ENCODE measurements at places on chromosomes 3 and 15. TPM values are rescaled to one million over a fixed set of nuclear protein-coding genes. Genes with fewer than 3 reads are reported as not detected.

The CLRN1 gene
- polyA plus RNA-seq: not detected

The SERINC4 gene
- polyA plus RNA-seq: 0.05 TPM

The C3orf20 gene
- not detected for polyA plus RNA-seq

GRCh38 chr15:38624244-38625205 is 59.9 kb upstream of the RASGRP1 start:
- DNase-seq: no peak
- H3K4me3 ChIP-seq: no peak overlapping the region
- H3K27me3 ChIP-seq: peaks cover 20% of the 10 kb centered on the region
- no peaks in the 10 kb centered on the region for H3K36me3 ChIP-seq
- no peaks in the 10 kb centered on the region for H3K4me1 ChIP-seq

DNA sequence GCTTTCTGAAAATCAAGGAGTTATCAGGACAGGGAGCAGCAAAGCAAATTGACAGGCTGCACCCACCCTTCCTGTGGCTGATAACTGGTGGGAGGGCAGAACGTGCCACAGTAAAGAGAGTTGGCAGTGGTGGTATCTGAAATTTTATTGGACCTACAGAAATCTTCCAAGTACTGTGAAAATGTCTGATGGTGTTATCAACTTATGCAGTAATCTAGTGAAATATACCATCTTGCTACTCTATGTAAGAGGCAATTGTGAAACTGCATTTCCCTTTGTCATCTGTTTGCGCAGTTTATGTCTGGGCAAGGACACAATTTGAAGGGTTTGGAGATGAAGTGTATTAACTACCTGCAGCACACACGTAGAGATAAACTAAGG is 1.5 kb downstream of the PLCL2 start:
- DNase-seq: no peak
- peak overlapping the region; percentile 77 for H3K4me3 ChIP-seq
- H3K27me3 ChIP-seq: no peaks in the 10 kb centered on the region
- H3K27ac ChIP-seq: no peak overlapping the region

DNA sequence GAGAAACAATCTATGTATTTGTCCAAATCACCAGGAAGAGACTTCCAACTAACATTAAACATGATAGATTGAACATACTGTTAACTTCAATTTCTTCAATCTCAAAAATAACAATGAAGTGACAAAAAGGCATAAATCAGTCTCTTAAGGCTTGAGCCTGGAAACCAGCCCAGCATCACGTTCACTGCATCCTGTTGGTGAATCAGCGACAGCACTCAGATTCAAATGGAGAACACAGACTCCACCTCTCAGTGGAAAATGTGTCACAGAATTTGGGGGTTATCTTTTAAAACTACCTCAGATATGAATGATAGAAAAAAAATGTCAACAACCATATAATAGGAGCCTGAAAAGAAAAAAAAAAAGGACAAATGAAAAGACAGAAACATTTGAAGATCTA is 212.0 kb downstream of the MINAR1 start:
- no peak overlapping the region for H3K27ac ChIP-seq
- H3K4me1 ChIP-seq: 0 out of 2 replicates have a peak, but pooled peaks cover 7% of the 10 kb centered on the region
- no peaks in the 10 kb centered on the region for H3K27me3 ChIP-seq
- DNase-seq: no peak

- no peaks in the 10 kb centered on the region for H3K27me3 ChIP-seq
- no peak overlapping the region for H3K4me3 ChIP-seq
- H3K36me3 ChIP-seq: peaks cover 10% of the 10 kb centered on the region
- peaks cover 26% of the 10 kb centered on the region for H3K4me1 ChIP-seq
Observed at GRCh38 chr3:50294492-50295403, 2.5 kb upstream of the IFRD2 start.

GRCh38 chr3:123085293-123085931 is 18.6 kb downstream of the PDIA5 start:
- no peaks in the 10 kb centered on the region for H3K36me3 ChIP-seq
- peak; percentile 68 for DNase-seq
- no peak overlapping the region for H3K4me3 ChIP-seq
- H3K4me1 ChIP-seq: peaks cover 40% of the 10 kb centered on the region

DNA sequence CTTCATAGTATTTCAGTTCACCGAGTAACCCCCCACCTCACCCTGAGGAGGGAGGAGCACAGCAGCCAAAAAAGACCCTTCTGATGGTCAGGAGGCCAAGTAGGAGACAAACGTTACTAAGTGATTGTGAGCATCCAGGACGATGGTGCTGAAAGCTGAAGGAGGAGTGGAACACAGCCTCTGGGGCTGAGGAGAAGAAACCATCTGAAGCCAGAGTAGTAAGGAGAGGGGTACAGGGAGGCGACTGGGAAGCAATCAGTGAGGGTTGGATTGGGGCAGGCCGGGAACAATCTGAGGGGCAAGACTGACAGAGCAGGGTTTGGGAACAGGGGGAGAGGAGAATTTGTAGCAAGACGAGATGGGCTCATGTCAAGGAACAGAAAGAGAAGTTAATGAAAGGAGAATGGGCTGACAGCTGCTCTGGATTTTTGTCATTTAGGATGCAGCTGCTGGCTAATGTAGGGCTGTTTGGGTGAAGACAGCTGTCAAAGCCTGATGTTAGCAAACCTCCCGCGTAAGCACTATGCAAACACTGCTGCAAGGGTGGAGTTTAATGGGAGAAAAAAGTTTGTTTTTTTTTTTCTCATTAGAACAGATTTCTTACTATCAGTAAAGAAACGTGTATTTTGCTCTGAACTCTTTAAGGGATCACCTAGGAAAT is 622.2 kb downstream of the EDEM1 start:
- no peaks in the 10 kb centered on the region for H3K27me3 ChIP-seq
- no peak for DNase-seq
- H3K4me1 ChIP-seq: no peaks in the 10 kb centered on the region
- no peaks in the 10 kb centered on the region for H3K36me3 ChIP-seq

DNA sequence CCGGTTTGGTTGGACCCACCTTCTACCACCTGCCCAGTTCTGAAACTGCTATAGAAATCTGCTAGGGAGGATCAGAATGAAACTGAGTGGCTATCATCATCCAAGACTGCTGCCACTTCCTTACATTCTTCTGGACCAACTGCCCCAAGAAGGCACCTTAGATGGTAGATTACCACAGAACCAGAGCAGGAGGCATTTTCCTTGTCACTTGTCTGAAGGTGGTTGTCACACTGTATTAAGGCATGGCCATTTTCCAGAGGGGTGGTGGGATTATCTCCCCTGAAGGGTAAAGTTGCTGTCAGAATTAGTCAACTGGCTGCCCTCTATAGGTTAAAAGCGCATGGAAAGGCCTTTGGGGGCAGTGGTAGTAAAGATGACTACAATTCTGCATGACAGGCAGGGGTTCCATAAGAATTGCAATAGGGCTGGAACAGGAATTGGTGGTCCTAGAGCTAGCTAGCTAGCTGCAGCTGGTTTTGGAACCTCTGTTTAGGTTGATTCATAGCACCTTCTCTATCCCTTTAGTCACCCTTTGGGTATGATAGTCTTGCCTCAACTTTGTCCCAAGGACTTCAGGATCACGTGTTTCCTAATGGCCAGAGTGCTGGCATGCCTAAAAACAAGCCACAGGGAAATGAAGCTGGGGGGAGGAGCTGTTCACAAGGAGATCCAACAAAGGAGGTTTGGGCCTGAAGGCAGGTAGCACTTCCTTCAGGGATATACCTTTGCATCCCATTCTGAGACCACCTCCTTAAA is 4.8 kb upstream of the CSPG5 start:
- DNase-seq: no peak
- H3K4me3 ChIP-seq: no peak overlapping the region
- H3K4me1 ChIP-seq: peaks cover 8% of the 10 kb centered on the region
- H3K27ac ChIP-seq: no peak overlapping the region
- H3K36me3 ChIP-seq: peaks cover 29% of the 10 kb centered on the region
- peaks cover 7% of the 10 kb centered on the region for H3K27me3 ChIP-seq

DNA sequence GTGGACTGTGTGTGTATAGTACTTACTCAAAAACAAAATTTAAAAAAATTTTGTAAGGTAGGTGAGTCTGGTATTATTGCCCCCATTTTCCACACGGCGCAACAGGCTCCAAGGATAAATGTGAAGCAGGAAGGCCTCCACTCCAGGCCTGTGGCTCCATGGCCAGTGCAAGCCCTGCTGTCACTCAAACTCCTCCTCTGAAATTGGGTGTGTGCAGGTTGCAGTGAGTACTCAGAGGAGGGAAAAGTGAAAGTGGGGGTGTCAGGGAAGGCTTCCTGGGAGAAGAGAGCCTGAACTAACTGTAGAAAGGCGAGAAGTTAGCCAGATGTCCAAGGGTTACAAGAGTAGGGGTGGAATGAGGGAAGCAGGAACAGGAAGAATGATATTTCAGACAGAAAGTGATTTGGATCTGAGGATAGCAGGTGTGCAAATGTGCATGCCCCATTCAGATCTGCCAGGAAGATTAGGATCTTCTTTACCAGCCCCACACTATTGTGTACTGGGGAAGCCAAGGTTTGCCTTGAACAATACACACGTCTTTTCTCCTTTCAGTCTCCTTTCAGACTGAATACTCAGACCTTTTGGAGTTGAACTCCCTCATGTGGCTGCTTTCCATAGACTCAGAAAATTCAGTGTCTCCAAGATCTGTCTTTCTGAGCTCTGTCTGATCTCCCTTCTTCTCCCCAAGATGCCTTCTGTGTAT is 48.7 kb upstream of the RYK start:
- H3K36me3 ChIP-seq: no peaks in the 10 kb centered on the region
- H3K27ac ChIP-seq: no peak overlapping the region
- H3K4me3 ChIP-seq: no peak overlapping the region
- H3K27me3 ChIP-seq: no peaks in the 10 kb centered on the region
